ENCODE measurements at places on chromosomes 7 and 10.

DNA sequence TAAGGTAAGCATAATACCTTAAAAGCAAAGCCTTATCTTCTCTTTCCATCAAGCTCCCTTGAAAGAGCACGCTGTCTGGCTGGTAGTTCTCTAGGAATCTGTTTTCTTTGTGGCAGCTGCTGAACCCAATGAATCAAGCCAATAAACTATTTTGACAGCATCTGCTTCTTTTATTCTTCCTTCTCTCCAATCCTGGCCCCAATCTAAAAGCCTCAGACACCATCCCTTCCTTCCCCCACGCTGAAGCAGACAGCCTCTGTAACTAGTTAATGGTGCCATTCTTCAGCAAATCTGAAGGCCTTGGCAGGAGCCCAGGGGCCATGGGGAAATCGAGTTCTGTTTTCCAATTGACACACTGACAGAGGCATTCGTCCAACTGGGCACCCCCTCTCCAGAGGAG, 186.6 kb upstream of the LYZL1 start:
- no peak overlapping the region for H3K27ac ChIP-seq
- no peaks in the 10 kb centered on the region for H3K36me3 ChIP-seq
- H3K4me1 ChIP-seq = no peaks in the 10 kb centered on the region
- no peak for DNase-seq
- no peak overlapping the region for H3K4me3 ChIP-seq

DNA sequence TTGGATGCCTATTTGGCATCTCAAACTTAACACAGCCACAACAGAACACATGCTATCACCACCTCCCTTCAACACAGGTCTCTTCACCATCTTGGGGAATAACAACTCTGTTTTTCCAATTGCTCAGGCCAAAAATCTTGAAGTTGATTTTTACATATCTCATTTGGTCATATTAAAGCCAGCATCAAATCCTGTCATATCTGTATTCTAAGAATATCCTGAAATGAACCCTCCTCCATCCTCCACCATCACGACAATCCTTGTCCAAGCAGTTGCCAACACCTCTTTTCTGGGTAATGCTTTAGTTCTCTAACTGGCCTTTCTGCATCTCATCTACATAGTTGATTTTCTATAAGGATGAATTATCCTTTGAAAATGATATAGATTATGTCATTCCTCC, 168.7 kb downstream of the GPR37 start:
- DNase-seq = no peak
- H3K4me3 ChIP-seq = no peak overlapping the region
- no peaks in the 10 kb centered on the region for H3K36me3 ChIP-seq
- H3K27ac ChIP-seq = no peak overlapping the region
- no peaks in the 10 kb centered on the region for H3K27me3 ChIP-seq

GRCh38 chr10:129759214-129760002, 204.7 kb downstream of the EBF3 start:
- H3K27me3 ChIP-seq = no peaks in the 10 kb centered on the region
- no peak for DNase-seq
- no peak overlapping the region for H3K4me3 ChIP-seq
- no peak overlapping the region for H3K27ac ChIP-seq
- H3K36me3 ChIP-seq = no peaks in the 10 kb centered on the region

- no peak overlapping the region for H3K4me3 ChIP-seq
- H3K36me3 ChIP-seq = no peaks in the 10 kb centered on the region
- no peak for DNase-seq
- no peaks in the 10 kb centered on the region for H3K4me1 ChIP-seq
Measured at GRCh38 chr7:69412331-69413146, 185.7 kb upstream of the AUTS2 start.

DNA sequence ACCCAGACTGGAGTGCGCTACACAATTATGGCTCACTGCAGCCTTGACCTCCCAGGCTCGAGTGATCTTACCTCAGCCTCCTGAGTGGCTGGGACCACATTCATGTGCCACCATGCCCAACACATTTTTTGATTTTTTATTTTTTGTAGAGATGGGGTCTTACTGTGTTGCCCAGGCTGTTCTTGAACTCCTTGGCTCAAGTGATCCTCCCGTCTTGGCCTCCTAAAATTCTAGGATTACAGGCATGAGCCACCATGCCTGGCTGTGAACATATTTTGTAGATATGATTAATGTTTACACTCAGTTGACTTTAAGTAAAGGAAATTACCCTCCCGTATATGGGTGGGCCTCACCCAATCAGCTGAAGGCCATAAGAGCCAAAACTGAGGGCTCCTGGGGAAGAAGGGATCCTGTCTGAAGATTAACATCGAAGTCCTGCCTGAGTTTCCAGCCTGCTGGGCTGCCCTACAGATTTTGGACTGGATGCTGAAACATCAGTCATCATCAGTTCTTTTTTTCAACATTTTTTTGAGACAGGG, 127.1 kb downstream of the ACTR3B start:
- H3K4me3 ChIP-seq = no peak overlapping the region
- H3K27ac ChIP-seq = no peak overlapping the region
- no peaks in the 10 kb centered on the region for H3K27me3 ChIP-seq
- no peaks in the 10 kb centered on the region for H3K36me3 ChIP-seq

- no peaks in the 10 kb centered on the region for H3K36me3 ChIP-seq
- DNase-seq = no peak
- no peak overlapping the region for H3K4me3 ChIP-seq
- no peak overlapping the region for H3K27ac ChIP-seq
- H3K4me1 ChIP-seq = no peaks in the 10 kb centered on the region
Measured at GRCh38 chr7:125020801-125021200, 91.2 kb upstream of the POT1 start.

- no peak overlapping the region for H3K27ac ChIP-seq
- H3K4me1 ChIP-seq = no peaks in the 10 kb centered on the region
- no peaks in the 10 kb centered on the region for H3K27me3 ChIP-seq
- DNase-seq = no peak
- no peak overlapping the region for H3K4me3 ChIP-seq
Measured at GRCh38 chr10:98150544-98150943, 16.1 kb downstream of the R3HCC1L start.

DNA sequence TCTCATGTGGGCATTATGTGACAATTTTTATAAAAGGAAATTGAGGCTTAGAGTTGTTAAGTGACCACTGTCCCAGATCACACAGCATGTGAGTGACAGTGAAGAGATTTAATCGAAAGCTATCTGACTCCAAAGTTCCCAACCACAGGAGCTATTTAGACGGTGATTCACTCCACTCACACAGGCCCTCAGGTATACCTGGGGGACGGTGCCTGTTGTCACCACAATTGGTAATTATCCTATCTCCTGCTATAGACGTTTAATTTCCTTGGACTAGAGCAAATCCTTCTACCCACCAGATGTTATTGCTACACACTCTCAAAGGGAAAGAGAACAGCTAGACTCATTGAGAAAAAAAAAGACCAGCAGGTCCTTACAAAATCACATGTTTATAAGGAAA, 145.5 kb downstream of the KLF6 start:
- DNase-seq = no peak
- no peak overlapping the region for H3K27ac ChIP-seq
- no peaks in the 10 kb centered on the region for H3K27me3 ChIP-seq
- no peak overlapping the region for H3K4me3 ChIP-seq

DNA sequence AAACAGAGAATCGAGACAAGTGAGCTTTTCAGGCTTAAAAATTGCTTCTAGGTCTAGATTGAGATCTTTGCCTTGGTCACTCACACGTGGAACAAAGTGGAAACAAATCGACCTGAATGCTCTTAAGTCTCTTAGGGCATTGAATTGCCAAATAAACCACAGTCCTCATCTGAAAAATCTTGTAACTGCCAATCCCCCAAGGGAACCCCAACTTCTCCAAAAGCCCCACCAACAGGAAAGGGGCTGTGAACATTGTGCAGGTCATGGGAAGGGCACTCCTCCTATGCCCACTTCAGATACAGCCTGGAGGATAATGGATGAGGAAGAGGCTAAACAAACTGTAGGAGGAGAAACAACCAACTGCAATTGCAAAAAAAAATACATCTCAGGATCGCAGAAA, 91.3 kb downstream of the DGKI start:
- H3K36me3 ChIP-seq = no peaks in the 10 kb centered on the region
- peaks cover 6% of the 10 kb centered on the region for H3K4me1 ChIP-seq
- no peak for DNase-seq
- H3K4me3 ChIP-seq = no peak overlapping the region
- no peak overlapping the region for H3K27ac ChIP-seq

GRCh38 chr10:130018265-130018664, 54.2 kb upstream of the EBF3 start:
- no peaks in the 10 kb centered on the region for H3K4me1 ChIP-seq
- H3K27me3 ChIP-seq = no peaks in the 10 kb centered on the region
- no peak overlapping the region for H3K27ac ChIP-seq
- no peaks in the 10 kb centered on the region for H3K36me3 ChIP-seq
- no peak for DNase-seq
- H3K4me3 ChIP-seq = no peak overlapping the region

GRCh38 chr10:103470761-103471653, 8.0 kb downstream of the CALHM3 start:
- H3K4me3 ChIP-seq = no peak overlapping the region
- no peak for DNase-seq
- no peak overlapping the region for H3K27ac ChIP-seq
- no peaks in the 10 kb centered on the region for H3K27me3 ChIP-seq

Measured in iPS DF 6.9 (cell line).